ENCODE measurements at places on chromosomes 7 and 10. TPM values are rescaled to one million over a fixed set of nuclear protein-coding genes. Genes with fewer than 3 reads are reported as not detected.

GRCh38 chr7:36838616-36839225, 114.4 kb upstream of the AOAH start:
- no peak overlapping the region for H3K4me3 ChIP-seq
- H3K36me3 ChIP-seq, result no peaks in the 10 kb centered on the region
- no peak overlapping the region for H3K27ac ChIP-seq
- H3K27me3 ChIP-seq, result no peaks in the 10 kb centered on the region
- no peaks in the 10 kb centered on the region for H3K4me1 ChIP-seq

GRCh38 chr10:24920907-24921881, 31.2 kb downstream of the PRTFDC1 start:
- H3K27ac ChIP-seq, result no peak overlapping the region
- DNase-seq, result no peak
- H3K4me1 ChIP-seq, result peaks cover 5% of the 10 kb centered on the region
- H3K4me3 ChIP-seq, result no peak overlapping the region
- no peaks in the 10 kb centered on the region for H3K36me3 ChIP-seq

GRCh38 chr10:1549591-1550290, 187.6 kb downstream of the ADARB2 start:
- no peak overlapping the region for H3K4me3 ChIP-seq
- H3K36me3 ChIP-seq, result no peaks in the 10 kb centered on the region
- no peaks in the 10 kb centered on the region for H3K4me1 ChIP-seq
- no peak overlapping the region for H3K27ac ChIP-seq

- H3K4me3 ChIP-seq, result peak overlapping the region; percentile 27
- peaks cover 58% of the 10 kb centered on the region for H3K4me1 ChIP-seq
- DNase-seq, result peak; percentile 78
- H3K36me3 ChIP-seq, result no peaks in the 10 kb centered on the region
Observed at GRCh38 chr10:31697271-31698180, 231.1 kb downstream of the ARHGAP12 start.

Gene ADIRF
- 158 TPM for total RNA-seq

- H3K36me3 ChIP-seq, result no peaks in the 10 kb centered on the region
- no peak for DNase-seq
- H3K4me1 ChIP-seq, result peaks cover 5% of the 10 kb centered on the region
Observed at GRCh38 chr10:51079331-51079730, 5.0 kb downstream of the PRKG1 start.

DNA sequence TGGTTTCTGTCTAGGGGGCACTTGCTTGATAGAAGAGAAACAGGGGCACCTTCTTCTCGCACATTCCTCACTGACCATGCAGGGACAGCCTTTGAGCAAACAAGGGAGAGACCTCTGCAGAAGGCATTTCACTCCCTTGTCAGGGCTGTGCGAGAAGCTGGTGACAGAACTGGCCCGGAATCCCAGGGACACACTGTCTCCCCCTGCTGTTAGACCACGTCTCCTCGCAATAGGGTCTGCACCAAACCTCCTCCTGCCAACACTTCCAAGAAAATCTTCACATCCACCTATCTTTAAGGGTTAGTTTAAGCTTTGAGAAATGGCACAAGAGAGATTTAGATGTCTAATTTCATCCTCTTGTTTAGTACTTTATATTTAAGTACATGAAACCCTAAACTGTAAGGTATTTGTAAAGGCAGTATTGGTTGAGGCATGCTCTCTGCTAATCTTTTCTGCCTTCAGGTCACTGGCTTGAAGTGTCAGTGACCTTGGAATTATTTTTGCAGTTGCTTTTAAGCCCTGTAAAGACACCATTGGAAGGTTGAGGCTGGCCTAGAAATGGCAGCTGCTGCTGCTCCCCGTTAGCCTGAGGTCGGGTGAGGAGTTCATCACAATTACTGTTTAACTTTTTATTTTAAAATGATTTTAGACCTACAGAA, 37.0 kb downstream of the RBM20 start:
- no peak overlapping the region for H3K4me3 ChIP-seq
- H3K4me1 ChIP-seq, result no peaks in the 10 kb centered on the region
- DNase-seq, result no peak

- H3K36me3 ChIP-seq, result no peaks in the 10 kb centered on the region
- H3K4me3 ChIP-seq, result no peak overlapping the region
- H3K27ac ChIP-seq, result no peak overlapping the region
- no peak for DNase-seq
Observed at GRCh38 chr10:111429288-111430028, 352.6 kb downstream of the ADRA2A start.

GRCh38 chr7:148698397-148699023, at the start of gene CUL1:
TSS of gene CUL1 (plus strand) at chr7:148698903. CDS start at chr7:148730123, 31,220 bp downstream.
- no peaks in the 10 kb centered on the region for H3K27me3 ChIP-seq
- DNase-seq, result peak; percentile 93
- peak within 1 kb of the TSS; percentile 92 for H3K4me3 ChIP-seq
- no peaks in the 10 kb centered on the region for H3K36me3 ChIP-seq
- peak within 1 kb of the TSS; percentile 98 for H3K27ac ChIP-seq

Gene PON1
- 0.24 TPM for total RNA-seq

- DNase-seq, result no peak
- H3K36me3 ChIP-seq, result no peaks in the 10 kb centered on the region
Observed at GRCh38 chr10:126090911-126091728, 194.8 kb downstream of the FANK1 start.

DNA sequence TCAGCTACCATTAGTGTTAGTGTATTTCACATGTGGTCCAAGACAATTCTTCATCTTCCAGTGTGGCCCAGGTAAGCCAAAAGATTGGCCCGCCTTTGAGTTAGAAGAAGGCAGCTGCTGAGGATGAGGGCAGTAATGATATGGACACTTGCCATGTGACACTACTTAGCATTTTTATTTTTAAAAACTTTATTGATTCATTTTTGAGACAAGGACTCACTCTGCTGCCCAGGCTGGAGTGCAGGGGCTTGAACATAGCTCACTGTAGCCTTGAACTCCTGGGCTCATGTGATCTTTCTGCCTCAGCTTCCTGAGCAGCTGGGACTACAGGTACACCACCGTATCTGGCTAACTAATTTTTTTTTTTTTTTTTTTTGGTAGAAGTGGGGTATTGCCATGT, 12.3 kb upstream of the ACTR3B start:
- no peak overlapping the region for H3K27ac ChIP-seq
- H3K36me3 ChIP-seq, result no peaks in the 10 kb centered on the region
- no peak for DNase-seq
- H3K4me3 ChIP-seq, result no peak overlapping the region
- no peaks in the 10 kb centered on the region for H3K4me1 ChIP-seq

GRCh38 chr10:89805599-89806013, 104.2 kb downstream of the KIF20B start:
- no peak for DNase-seq
- no peaks in the 10 kb centered on the region for H3K4me1 ChIP-seq
- H3K27me3 ChIP-seq, result no peaks in the 10 kb centered on the region
- no peaks in the 10 kb centered on the region for H3K36me3 ChIP-seq
- H3K4me3 ChIP-seq, result no peak overlapping the region
- no peak overlapping the region for H3K27ac ChIP-seq

DNA sequence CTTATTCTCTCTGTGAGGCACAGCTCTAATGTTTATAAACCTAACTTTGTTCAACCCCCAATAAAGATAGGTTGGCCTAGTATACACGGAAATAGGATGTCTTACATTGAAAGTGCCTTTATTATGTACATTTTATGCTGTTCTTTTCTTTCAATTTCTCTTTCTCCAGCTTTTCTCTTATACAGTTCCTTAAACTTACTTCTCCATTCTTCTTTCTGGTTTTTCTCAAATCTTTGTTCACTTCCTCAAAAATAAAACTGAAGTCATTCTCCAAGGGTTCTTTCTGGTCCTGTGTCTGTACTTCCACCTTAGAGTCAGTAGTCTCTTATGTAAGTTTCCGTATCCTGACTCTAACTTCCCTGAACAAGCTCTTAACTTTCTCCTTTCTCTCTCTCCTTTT, 29.2 kb upstream of the NAMPT start:
- no peak for DNase-seq
- H3K4me3 ChIP-seq, result no peak overlapping the region
- H3K36me3 ChIP-seq, result no peaks in the 10 kb centered on the region
- H3K27me3 ChIP-seq, result no peaks in the 10 kb centered on the region
- H3K27ac ChIP-seq, result peak overlapping the region; percentile 20

Gene CALHM3
- total RNA-seq, result not detected

Measured in lower lobe of right lung (tissue), 2 donors.